ENCODE measurements at places on chromosomes 4 and X.

DNA sequence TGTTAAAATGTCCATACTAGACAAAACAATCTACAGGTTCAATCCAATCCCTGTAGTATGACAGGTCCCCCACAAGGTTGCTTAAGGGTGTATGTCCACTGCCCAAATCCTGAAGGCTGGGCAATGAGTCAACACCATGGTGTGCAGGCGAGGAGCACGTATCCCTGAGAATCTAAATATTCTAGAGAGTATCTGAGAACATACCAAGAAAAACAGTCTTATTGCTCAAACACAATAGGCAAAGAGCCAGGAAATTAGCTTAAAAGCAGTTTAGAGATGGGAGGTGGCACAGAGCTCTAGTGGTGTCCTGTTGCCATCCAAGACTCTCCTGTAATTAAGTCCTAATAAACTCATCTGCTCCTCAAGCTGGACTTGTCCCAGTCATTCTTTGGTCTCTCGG, 37.0 kb downstream of the RCHY1 start:
- no peak for DNase-seq

- DNase-seq: no peak
Observed at GRCh38 chrX:111875881-111876280, at the start of gene TRPC5OS. TRPC5OS (plus strand) TSS chrX:111876181; CDS start chrX:111901850, 25,669 bp downstream.

GRCh38 chrX:10755439-10756334, 135.3 kb upstream of the MID1 start:
- DNase-seq: peak; percentile 67

GRCh38 chr4:48727666-48728459, 52.2 kb downstream of the FRYL start:
- no peak for DNase-seq

DNA sequence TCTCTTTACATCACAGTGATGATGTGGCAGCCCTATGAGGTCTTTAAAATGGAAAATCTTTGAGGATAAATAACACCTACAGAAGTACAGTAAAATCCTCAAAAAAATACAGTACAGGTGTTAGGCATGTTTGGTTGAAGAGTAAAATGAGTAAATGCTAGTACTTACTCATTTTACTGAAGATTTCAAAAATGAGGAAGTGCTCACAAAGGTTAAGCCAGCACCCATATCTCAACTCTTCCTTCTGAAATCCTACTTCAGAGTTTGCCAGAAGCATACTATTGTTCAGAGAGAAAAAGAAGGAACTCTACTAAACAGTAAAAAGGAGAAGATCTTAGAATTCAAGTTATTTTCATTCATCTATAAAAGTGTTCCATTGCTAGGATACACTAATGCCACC, 130.9 kb downstream of the CBR4 start:
- peak; percentile 61 for DNase-seq

DNA sequence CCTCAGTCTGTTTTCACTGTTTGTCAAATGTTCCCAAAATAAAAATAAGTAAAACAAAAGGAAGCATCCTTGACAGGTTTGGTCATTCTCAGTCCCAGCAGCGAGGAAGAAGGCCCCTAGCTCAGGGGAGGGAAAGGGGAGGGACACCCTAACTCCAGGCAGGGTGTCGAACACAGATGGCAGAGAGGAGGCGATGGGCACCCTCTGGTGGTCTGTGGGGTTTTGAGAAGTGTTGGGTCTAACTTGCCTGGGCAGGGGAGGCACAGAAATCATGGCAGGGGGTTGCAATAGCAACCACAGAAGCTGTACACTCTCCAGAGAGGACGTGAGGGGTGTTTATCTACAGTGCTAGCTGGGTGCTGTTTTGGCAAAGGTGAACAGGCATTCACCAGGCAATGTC, 229.8 kb upstream of the SFRP2 start:
- DNase-seq: no peak

DNA sequence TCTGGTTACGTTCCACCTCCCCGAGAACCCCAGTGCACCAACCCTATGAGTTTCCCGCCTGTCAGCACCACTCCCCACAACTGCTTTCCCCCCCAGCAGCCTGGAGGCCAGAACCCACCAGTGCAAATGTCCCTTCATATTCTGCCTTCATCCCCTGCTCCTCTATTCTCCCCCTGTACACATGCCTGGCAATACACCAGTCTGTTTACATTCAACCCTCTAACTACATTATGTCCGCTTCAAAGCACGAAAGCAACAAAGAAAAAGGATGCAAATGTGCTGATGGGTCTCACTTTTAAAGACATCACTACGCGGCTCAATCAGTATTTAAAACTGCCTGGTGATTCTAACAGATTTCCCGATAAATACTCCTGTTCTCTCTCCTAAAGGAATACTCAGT, 126.7 kb upstream of the SORBS2 start:
- DNase-seq: no peak

GRCh38 chrX:17038277-17038676, 91.8 kb downstream of the REPS2 start:
- DNase-seq: peak; percentile 40

GRCh38 chrX:15718283-15718970, 19.6 kb upstream of the CA5B start:
- no peak for DNase-seq

DNA sequence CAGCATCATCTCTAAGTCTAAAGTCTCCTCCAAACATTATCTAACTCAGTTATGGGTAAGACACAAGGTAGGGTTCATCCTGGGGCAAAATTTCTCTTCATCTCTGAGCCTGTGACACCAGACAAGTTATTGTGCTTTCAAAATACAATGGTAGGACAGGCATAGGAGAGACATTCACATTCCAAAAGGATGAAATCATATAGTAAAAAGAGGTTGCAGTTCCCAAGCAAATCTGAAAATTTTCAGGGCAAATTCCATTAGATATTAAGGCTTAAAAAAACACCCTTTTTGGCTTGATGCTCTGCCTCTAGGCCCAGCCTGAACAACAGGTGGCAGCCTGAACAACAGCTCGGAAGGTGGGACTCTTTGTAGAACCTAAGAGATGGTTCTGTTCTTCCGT, 448.3 kb upstream of the SLIT2 start:
- no peak for DNase-seq

DNA sequence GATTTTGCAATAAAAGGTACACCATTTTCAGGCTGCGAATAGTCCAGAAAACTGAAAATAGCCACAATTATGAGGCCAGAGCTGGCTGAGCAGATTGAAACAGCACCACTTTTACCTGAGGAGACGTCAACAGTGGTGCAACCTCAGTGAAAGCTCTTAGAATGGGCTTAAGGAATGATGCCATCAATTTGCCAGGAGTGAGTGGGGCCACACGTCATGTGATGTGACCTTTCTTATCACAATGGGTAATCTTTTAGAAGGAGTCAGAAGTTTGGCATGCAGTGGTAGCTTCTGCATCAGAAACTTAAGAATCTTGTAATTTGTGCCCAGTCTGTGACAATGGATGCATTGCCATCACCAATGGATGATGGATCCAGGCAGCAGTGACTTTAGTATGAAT, 27.6 kb downstream of the ZNF81 start:
- no peak for DNase-seq

GRCh38 chr4:146522869-146523205, 1.1 kb upstream of the SLC10A7 start:
- no peak for DNase-seq

- no peak for DNase-seq
Observed at GRCh38 chrX:37580080-37580479, 8.6 kb downstream of the LANCL3 start.

GRCh38 chr4:137531986-137532868, at the start of gene PCDH18:
PCDH18 (minus strand) TSS chr4:137532494; CDS start chr4:137532088, 406 bp downstream.
- DNase-seq: no peak

DNA sequence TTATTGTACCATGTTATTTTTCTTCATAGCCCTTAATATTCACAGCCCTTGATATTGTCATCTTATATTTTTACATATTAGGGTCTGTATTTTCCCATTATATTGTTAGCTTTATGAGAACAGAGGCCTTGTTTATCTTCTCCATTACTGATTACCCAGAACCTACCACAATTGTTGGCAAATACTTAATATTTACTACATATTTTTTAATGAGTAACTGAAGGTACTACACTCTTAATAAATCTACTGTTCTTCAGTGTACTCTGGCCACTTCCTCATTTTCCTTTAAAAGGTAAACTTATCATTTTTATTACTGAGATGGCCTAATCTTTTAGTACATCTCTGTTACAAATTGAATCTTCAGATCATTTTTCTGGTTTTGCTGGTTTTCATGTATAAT, 133.5 kb downstream of the COL4A5 start:
- no peak for DNase-seq

- peak; percentile 34 for DNase-seq
Observed at GRCh38 chrX:2627272-2627867, 63.7 kb upstream of the CD99 start.

GRCh38 chr4:85573270-85573669, 98.3 kb downstream of the ARHGAP24 start:
- DNase-seq: no peak

DNA sequence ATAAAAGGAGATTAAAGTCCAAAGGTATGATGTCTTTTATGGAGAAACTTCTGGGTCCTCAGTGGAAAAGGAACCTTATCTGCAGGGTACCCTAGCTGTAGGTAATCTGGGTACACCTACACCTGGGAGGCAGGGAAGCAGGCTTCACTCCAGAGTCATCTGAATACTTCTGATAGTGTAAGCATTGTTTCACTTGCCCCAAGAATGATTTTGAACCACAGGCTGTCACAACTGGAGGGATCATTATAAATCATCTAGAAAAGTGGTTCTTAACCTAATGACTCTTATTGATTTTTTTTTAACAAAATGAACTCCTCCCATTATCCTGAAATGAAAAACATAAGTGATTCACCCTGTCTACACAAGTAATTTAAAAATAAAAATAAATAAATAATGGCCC, 44.0 kb upstream of the STK26 start:
- DNase-seq: no peak

- no peak for DNase-seq
Observed at GRCh38 chr4:11376571-11376970, 52.1 kb downstream of the HS3ST1 start.

DNA sequence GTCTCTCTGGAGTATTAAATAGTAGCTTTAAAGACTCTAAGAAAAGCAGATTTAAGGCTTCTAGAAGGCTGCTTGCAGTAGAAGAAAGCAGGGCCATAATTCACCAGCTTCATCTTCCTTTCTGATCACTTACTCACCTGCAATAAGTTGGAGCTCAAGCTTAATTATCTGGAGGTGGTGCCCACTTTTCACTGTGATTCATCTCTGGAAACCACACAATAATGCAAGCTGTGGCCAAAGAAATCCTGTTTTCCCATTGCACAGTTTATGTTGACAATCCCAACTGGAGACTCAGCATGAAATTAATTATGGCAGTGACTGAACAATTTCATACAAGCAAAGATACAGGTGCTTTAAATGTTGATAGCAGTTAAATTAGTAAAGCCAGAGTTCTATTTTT, 14.7 kb downstream of the CWH43 start:
- DNase-seq: no peak

All from inflammatory macrophage treated with lipopolysaccharide for 4 hours (primary cell).